CD4-positive, alpha-beta T cell (primary cell): ENCODE measurements at places on chromosomes 16 and 17.

- no peak for DNase-seq
These were observed 566.6 kb upstream of the CDH8 start for GRCh38 chr16:62602790-62603189.

GRCh38 chr16:56193951-56194726, 2.9 kb downstream of the GNAO1 start:
- DNase-seq, result peak; percentile 91

- DNase-seq, result no peak
These were observed 2.5 kb upstream of the PYY start for GRCh38 chr17:43956222-43956621.

DNA sequence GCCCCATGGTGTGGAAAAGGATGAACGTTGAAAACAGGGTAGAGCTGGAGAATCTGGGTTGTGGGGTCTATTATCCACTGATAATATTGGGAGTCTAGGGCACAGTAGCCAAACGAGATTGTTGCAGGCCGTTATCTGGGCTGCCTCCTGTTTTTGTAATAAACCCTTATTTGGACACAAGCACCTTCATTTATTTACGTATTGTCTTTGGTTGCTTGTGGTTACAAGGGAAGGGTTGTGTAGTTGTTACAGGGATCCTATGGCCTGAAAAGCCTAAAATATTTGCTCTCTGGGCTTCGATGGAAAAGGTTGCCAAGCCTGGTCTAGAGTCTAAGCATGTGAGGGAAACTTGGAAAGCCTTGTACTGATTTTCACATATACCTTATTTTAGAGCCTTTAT, 4.3 kb upstream of the SMARCE1 start:
- DNase-seq, result no peak

- DNase-seq, result no peak
These were observed 27.9 kb downstream of the CLEC16A start for GRCh38 chr16:10972108-10972818.

- DNase-seq, result no peak
These were observed 51.3 kb downstream of the ADCY9 start for GRCh38 chr16:4064950-4065352.

- no peak for DNase-seq
These were observed 23.1 kb downstream of the PRDM7 start for GRCh38 chr16:90053902-90054500.

DNA sequence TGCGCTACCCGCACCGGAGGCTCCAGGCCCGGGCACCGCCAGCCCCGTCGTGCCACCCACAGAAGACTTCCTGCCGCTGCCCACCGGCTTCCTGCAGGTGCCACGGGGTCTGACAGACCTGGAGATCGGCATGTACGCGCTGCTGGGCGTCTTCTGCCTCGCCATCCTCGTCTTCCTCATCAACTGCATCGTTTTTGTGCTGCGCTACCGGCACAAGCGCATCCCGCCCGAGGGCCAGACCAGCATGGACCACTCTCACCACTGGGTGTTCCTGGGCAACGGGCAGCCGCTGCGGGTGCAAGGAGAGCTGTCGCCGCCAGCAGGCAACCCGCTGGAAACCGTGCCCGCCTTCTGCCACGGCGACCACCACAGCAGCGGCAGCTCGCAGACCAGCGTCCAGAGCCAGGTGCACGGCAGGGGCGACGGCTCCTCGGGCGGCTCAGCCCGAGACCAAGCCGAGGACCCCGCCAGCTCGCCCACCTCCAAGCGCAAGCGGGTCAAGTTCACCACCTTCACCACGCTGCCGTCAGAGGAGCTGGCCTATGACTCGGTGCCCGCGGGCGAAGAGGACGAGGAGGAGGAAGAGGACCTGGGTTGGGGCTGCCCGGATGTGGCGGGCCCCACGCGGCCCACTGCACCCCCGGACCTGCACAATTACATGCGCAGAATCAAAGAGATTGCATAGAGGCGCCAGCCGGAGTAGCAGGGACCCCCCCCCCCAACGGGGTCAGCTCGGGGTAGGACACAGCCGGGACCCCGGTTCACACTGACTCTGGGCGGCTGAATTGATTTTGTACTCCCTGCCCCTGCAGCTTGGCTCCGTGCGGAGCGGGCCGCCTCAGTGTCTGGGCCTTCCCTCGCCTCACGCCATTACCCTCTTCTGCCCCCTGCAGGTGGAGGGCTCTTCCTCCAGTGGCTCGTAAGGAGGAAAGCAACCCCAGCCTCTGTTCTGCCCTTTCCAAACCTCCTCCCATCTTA, 58.5 kb downstream of the TMEM132E start:
- peak; percentile 82 for DNase-seq

GRCh38 chr17:82330322-82331239, 3.0 kb downstream of the SECTM1 start:
- DNase-seq, result no peak

- no peak for DNase-seq
These were observed 3.7 kb upstream of the NPIPB15 start for GRCh38 chr16:74372369-74372768.

DNA sequence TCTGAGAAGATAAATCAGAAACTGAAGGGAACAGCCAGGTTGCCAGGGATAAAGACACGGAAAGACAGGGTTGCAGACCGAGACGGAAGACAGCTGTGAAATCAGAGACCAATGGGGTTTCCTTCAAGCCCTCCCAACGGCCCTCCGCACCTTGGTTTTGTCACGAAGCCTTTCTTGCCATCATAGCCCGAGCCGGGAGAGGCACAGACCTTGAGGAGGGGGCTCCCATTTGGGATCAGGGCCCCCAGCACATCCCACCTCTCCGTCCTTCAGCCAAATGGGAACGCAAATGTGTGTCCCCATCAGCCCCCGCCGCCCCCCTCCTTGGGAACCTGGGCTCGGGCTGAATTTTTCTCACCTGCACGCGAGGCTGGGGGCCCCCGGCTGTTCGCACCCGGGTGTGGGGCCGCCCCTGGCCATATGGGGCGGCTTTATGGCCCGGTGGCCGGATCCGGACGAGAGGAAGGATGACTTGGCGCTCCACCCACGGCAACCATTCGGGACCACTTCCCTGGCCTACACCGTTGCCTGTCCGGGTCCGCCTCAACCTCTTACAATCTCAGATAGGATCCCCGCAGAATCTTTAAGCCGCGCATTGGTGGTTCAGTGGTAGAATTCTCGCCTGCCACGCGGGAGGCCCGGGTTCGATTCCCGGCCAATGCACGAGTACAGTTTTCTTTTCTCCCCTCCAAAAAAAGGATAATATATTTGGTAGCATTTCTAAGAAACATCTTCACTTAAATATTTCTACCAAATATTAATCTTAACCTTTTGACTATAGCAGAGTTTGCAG, 1.4 kb upstream of the HES7 start:
- peak; percentile 85 for DNase-seq

DNA sequence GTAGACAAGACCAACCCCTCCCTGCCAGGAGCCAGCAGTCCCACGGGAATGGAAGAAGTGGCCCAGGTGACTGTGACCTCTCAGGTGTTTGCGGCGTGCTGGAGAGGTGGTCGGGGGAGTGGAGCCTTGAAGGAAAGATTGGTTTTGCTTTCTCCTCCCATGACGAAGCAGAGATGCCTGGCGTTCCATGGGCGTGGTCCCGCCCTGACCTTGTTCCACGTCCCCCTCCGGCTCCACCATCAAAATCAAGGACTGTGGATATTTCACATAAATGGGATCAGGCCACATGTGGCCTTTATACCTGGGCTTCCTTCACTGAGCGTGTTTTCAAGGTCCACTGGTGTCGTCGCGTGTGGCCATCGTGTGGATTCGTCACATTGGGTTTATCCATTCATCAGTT, 270.6 kb upstream of the TNRC6C start:
- no peak for DNase-seq

- DNase-seq, result no peak
These were observed 617 bp upstream of the SCRN2 start for GRCh38 chr17:47841488-47842291.

GRCh38 chr17:17139972-17140589, 66.1 kb downstream of the PLD6 start:
- no peak for DNase-seq

DNA sequence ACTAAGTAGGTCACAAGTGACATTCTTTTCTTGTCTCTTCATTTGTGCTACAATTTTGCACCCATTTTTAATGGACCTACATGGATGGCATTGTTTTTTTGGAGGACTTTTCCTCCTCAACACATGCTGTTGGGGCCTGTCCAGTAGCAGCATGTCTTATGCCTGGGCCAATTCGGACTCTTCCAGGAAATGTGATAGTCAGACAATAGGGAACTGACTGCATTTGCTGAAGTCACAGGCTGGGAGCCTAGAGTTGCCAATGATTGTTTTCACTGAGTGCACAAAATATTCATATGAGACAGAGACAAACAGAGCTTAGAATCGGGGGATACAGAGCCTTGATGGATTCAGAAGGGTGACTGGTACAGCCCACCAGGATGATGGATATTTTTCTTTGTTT, 867.3 kb upstream of the GOT2 start:
- DNase-seq, result no peak

- DNase-seq, result no peak
These were observed 33.7 kb downstream of the SMPD3 start for GRCh38 chr16:68414581-68414980.

DNA sequence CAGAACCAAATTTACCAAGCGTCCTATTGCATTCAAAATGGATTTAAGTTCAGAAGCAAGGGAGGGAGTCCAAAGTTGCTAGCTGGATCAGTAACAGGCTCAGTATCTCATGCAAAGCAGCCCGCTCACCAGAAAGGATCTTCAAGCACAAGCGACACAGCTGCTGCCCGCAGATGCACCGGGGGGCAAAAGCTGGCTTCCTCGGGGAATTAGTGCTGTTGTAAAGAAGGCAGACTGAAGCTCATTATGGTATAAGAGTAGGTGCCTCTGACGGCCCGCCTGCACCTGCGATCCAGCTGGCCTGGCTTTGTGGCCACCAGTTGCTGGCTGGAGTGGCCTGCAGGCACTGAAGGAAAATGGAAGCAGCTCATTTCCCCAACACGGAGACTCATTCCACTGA, 128.4 kb upstream of the RCVRN start:
- no peak for DNase-seq

DNA sequence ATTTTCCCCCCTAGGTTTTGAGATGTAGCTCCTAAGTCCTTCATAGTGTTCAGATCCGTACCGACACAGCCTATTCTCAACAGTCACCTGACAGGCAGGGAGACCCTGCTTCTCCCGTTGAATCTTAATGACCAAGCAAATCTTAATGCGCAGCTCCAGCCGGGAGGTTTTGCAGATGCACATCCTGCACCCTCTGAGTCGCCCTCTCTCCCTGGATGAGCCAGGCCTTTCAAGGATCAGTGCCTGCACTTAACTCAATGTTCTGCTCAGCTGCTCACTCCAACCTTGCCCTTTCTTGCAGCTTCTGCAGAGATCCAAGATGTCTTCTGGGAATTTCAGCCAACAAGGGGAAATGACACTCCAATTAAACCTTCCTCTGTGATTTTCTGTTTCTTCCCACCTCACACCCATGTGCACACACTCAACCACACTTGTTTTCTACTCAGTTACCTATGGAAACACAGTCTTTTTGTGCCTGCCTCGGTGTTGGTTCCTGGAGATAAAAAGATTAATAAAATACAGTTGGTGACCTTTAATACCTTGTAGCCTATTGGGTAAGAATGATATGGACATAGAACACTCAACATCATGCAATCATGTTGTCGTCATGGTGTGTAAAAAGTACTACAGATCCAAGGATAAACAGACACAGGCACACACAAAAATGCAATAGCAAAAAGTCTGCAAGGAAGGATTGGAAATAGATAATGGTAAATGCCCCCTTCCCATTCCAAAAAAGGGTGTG, 76.9 kb upstream of the DYNLRB2 start:
- DNase-seq, result no peak

DNA sequence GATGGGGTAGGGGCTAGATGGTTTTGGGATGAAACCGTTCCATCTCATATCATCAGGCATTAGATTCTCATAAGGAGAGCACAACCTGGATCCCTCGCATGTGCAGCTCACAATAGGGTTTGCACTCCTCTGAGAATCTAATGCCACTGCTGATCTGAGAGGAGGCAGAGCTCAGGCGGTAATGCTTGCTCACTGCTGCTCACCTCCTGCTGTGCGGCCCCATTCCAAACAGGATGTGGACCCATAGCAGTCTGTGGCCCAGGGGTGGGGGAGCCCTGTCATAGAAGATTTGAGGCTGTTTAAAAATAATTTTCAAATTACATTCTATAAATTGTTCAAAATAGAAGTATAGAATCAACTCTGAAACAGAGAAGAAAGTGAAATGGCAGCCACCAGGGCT, 50.8 kb downstream of the PHKB start:
- no peak for DNase-seq
